B cell (primary cell): ENCODE measurements at places on chromosomes 3 and 15. TPM values are rescaled to one million over a fixed set of nuclear protein-coding genes. Genes with fewer than 3 reads are reported as not detected.

The HDGFL3 gene
- total RNA-seq, result 0.85 and 2.5 TPM in 2 replicates

The PRTG gene
- total RNA-seq, result not detected in 2 replicates

The COL6A6 gene
- total RNA-seq, result not detected in 2 replicates

The ARRDC4 gene
- 1.1 TPM in 2 replicates for total RNA-seq
